Gastroesophageal sphincter (tissue), 4 donors: ENCODE measurements at places on chromosomes 13 and 19.

DNA sequence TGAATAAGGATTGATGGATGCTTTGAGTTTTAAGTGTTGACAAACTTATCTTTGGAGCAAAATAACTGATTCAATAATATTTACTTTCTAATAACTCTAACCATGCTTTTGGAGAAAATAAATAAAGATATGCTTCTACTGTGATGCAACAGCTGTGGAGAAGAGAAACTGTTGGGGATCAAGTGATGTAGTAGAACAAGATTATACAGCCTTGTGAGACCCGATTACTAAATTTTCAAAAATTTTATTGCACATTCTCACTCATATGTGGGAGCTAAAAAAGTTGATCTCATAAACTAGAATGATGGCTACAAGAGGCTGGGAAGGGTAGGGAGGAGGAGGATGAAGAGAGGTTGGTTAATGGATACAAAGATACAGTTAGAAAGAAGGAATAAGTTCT, 85.5 kb upstream of the OXGR1 start:
- no peak for ATAC-seq

- ATAC-seq: no peak
Observed at GRCh38 chr19:15536350-15536749, 28.0 kb downstream of the CYP4F22 start.

DNA sequence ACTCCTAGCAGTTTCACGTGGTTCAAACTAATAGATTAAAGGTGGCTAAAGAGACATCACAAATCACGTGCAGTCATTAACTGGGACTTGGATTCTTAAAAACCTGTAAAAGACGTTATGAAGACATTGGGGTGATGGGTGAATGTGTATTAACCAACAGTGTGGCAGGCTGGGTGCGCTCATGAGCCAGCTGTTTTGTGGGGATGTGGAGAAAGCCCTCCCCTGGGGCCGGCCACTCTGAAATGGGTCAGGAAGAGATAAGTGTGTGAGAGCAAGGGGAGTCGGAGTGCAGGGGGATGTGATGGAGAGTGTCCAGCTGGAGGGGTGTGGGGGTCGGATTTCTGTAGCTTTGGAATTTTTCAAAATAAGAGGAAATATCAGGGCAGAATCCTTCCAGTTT, 10.4 kb downstream of the UPF1 start:
- ATAC-seq: no peak

DNA sequence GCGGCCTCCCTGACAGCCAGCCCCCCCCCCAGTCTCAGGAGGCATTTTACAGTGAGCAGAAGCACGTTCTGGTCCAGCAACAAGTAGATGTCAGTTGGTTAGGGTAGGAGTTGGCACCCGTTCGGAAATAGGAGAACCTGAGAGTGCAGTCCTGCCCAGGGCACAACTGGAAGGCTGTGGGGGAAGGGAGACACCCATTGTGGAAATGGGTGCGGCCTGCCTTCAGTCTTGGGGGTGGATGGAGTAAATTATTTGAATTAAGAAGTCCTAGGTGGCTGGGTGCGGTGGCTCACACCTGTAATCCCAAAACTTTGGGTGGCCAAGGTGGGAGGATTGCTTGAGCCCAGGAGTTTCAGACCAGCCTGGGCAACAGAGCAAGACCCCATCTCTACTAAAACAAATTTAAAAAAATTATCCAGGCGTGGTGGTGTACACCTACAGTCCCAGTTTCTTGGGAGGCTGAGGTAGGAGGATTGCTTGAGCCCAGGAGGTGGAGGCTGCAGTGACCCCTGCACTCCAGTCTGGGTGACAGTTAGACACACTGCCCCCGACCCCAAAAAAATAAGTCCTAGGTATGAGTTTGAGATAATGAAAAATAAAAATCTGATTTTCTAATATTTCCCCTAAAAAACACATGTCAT, 1.2 kb downstream of the CIRBP start:
- ATAC-seq: no peak

DNA sequence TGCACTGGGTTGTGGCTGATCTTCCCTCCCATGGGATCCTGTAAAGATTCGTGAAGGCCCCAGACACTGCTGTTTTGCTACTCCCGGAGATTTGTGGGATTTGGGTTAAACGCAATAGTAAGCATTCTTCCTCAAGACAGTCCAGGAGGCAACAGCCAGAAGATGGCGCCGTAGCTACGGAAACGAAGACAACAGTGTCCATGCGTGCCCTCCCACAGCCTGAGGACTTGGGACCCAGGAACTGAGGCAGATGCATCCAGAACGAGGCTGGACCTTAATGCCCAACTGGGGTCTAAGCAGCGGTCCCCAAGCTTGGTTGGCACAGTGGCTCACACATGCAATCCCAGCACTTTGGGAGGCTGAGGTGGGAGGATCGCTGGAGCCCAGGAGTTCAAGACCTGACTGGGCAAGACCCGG, 57.6 kb upstream of the ZNF507 start:
- peak; percentile 69 for ATAC-seq

DNA sequence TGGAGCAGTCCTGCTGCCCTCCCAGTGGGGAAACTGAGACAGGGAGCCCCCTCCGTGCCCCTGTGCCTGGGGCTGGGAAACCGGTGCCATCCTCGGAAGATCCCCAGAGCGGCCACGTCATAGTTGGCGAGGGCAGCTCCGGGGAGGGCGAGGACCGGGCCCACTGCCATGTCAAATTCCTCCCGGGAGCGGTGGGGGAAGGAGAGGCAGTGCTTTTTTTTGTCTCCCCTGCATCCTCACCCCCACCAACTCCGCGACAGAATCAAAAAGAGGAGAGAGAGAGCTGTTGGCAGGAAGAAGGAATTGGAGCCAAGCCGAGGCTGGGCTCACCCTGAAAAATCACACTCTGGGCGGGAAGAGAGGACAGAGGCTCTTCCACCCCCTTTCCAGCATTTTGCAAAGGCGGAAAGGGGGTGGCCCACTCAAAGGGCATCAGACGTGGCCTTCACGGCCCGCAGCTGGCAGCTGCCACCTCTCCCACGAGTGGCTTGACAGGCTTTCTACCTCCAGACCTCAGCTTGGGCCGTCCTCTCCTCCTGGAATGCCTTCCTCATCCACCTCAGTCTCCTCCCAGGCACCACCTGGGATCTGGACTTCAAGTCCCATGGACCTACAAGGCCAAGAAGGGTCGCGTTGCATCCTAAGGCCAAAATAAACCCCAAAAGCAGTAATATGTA, 19.6 kb upstream of the NFIC start:
- ATAC-seq: peak; percentile 68

DNA sequence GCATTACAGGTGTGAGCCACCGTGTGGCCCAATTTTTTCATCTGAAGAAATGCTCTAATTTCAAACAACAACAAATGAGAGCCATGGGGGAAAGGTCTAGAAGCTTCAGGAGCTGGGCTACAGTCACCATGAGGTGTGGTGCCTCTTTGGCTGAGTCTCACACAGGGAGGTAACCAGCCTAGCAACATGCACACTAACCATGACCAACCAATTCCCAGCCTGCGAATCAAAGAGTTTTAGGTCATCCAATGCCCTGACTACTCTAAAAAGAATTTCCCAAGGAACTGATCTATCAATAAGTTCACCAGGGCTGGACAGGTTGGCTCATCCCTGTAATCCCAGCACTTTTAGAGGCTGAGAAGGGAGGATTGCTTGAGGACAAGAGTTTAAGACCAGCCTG, 29.9 kb downstream of the PBX4 start:
- ATAC-seq: no peak

DNA sequence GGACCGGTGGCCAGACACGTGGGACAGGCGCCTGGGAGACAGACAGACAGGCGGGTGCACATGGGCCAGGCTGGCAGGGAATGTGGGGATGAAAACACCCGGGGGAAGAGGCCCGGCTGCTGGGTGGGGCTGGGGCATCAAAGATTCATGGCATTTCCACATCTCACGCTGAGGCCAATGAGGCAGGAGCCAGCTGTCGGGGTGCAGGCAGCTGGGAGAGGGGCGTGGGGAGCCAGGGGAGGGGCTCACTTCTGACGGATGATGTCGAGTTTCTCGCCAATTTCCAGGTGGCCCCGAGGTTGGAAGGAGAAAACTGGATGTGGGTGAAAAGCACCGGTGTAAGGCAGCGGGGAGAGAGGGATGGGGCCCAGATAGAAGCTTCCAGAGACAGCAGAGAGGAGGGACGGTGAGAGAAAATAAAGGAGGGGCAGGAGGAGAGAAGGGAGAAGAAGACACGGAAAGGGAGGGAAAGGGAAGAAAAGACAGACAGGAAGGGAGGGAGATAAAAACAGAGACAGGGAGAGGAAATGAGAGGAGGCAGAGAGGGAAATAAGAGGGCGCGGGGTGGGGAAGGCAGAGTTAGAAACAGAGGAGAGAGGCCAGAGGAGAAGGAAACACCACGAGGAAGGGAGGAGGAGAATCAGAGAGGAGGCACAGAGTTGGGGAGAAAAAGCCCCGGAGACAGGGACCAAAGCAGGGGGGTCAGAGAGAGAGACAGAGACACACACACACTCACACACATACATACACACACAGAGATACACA, 8.0 kb upstream of the CCER2 start:
- ATAC-seq: no peak

DNA sequence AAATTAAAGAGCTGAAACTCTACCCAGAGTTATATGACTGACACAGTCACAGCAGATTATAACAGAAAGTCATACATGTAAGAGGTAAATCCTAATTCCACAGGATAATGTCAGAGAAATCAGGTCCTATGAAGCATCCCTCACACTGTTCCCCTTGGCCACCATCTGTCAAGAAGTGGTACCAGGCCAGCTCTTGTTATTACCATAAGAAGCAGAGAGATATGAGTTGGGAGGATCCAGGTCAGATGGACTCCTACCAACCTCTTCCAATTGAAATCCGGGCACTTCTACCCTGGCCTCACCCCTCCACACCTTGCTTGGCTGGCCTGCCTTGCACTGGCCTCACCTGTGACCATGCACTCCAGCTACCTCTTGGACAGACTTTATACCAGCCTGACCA, 353.2 kb downstream of the DNAJC15 start:
- no peak for ATAC-seq

- ATAC-seq: no peak
Observed at GRCh38 chr13:19055611-19056010, 126.0 kb downstream of the TUBA3C start.

DNA sequence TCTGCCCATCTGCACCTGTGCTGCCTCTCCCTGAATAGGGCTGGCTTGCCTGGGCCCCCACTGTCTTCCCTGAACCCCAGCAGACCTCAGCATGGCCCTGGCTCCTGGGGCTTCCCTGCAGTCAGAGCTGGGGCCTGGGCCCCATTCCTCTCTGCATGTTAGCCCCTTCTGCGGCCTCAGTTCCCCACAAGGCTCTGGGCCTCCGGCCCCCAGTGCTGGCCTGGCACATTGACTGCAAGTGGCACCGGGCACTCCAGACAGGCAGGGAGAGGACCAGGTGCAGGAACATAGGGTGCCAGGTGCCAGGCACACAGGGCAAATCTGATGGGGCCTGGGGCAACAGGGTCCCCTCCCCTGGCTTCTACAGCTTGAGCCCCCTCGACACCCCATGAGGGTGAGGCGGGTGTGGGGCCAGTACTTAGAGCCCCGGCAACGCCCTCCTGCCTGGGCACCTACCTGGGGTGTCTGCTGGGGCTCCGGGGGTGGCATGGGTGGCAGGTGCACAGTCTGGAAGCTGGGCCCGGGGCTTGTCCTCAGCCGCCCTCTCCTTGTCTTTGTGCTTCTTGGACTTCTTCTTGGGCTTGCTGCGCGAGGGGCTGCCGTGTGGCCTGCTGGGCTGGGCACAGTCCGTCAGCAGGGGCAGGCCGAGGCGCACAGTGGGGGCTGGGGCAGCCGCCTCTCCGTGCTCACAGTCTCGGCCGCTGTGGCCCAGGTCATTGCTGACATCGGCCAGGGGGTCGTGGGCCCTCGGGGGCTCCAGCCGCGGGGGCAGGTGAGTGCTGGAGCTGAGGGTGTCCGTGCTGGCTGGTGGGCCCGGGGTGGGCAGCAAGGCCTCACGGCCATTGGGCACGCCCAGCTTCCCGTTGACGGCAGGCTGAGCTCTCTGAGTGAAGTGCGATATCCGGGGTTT, 12.3 kb upstream of the ISYNA1 start:
- ATAC-seq: no peak

- ATAC-seq: no peak
Observed at GRCh38 chr19:41863209-41863931, 3.3 kb downstream of the RPS19 start.

GRCh38 chr13:38013676-38014075, 144.1 kb upstream of the TRPC4 start:
- ATAC-seq: no peak

DNA sequence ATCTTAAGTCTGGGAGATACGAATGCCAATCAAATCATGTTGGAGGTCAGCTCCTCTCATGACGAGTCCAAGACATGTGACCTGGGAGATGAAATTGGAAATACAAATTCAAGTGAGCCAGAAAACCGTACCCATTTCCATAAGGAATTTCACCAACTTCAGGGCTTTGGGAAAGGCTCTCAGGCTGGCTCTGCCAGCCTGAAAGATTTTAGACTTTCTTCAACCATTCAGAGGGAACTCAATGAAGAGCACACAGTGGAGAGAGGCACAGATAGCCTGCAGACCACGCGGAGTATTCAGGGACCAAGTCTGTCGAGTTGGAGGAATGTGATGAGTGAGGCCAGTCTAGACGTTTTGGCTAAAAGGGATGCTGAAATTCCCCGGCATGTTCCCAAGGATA, 204.6 kb downstream of the MTUS2 start:
- ATAC-seq: no peak

- peak; percentile 93 for ATAC-seq
Observed at GRCh38 chr19:10095948-10096614, 6.4 kb downstream of the ANGPTL6 start.

GRCh38 chr13:104140552-104140951, 1074.3 kb upstream of the SLC10A2 start:
- ATAC-seq: no peak

DNA sequence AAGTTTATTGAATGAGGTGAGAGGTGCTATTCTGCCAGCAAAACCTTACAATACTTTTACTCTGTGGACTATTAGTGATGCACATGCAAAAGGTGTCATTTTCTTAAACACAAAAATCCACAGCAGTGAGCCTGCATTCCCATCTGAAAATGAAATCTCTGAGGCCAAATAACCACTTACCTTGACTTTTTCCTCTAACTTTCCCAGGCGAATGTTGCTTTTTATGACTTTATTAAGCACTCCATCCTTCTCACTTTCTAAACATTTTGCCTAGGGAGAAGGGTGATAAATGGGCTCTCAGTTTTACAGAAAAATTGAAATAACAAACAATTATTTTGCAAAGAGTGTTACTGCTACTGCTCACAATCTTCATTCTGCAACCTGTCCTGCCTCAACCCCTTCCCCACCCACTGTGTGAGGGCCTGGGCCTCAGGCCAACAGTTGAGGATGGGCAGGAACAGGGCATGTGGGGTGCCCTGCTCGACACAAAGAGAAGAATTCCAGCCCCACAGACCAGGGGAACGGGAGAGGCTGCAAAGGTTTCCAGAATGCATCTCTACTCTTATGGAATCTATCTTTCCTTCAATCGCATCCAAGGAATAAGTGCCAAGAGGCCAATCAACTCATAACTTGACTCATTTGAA, 18.1 kb upstream of the SLC7A9 start:
- no peak for ATAC-seq

- ATAC-seq: no peak
Observed at GRCh38 chr13:24348797-24349515, 39.6 kb downstream of the C1QTNF9 start.

- no peak for ATAC-seq
Observed at GRCh38 chr19:37928527-37929286, 21.7 kb downstream of the SIPA1L3 start.
